NCI-H1092 (cell line): ENCODE measurements at places on chromosomes 7 and 10.

DNA sequence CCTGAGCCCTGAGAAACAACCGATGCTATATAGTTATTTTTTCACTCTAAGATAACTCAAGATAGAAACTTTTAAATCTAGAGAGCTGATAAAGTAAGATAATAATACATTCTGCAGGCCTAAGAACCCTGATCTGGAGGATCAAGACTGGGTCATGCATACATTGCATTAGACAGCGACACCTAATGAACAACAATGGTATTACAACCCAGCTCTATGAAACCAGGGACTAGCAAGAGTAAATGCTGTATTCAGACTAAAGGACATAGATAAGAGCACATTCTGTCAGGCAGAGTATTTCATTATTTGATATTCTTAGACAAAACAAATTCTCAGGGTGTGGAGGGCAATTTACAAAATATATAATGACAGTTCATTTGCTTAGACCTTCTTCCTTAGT, 148.6 kb downstream of the GRK5 start:
- DNase-seq, result no peak

GRCh38 chr10:48579251-48579960, 25.5 kb downstream of the ARHGAP22 start:
- DNase-seq, result no peak

- no peak for DNase-seq
These were observed 15.3 kb downstream of the AKR1C4 start for GRCh38 chr10:5211696-5212536.

GRCh38 chr10:36092116-36092515, 450.0 kb upstream of the FZD8 start:
- no peak for DNase-seq

DNA sequence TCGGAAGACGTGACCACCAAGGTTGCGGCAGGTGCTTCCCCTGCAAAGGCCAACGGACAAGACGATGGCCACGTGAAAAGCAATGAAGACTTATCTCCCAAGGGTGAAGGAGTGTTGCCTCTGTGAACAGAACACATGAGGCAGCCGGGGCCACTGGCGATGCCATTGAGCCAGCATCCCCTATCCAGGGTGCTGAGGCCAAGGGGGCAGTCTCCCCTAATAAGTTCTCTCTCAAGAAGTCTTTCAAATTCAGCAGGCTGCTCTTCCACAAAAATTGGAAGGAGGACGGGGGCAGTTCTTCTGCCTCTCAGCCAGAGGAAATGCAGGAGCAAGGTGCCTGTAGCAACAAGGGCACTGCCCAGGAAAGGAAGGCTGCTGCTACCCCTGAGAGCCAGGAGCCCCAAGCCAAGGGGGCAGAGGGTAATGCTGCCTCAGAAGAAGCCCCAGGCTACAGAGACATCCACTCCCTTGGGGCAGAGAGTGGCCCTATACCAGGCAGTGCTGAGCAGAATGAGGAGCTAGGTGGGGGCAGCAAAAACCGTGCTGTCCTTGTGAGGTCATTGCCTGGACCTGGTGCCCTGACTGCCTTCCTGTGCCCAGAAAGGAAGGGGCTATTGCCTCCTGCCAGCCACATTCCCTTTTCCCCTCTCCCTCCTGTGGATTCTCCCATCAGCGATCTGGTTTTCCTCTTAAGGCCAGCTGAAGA, 17.3 kb downstream of the NT5C2 start:
- DNase-seq, result no peak

DNA sequence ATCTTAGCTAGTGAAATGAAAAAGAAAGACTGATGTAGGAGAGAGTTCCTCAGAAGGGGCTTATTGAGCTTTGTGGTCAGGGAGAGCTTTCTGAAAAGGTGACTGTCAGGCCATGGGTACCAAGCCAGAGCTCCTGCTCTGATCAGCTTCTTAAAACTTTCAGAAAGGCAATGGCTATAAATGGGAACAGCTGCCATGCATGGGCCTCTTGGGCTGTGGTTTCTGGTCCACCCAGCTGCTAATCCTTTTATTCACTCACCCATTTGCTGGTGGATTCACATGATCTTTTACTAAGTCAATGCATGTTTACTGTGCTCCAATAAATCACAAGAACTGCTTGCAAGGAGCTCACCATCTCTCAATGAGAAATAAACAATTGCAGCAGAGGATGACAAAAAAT, 60.1 kb upstream of the ZPBP start:
- DNase-seq, result no peak

- DNase-seq, result no peak
These were observed 114.9 kb upstream of the PRSS58 start for GRCh38 chr7:142372727-142373126.

GRCh38 chr7:124032369-124033094, at the start of gene TMEM229A:
Gene TMEM229A, minus strand, starts transcription at chr7:124033067. Its CDS starts 64 bp downstream, at chr7:124033003.
- peak; percentile 16 for DNase-seq

DNA sequence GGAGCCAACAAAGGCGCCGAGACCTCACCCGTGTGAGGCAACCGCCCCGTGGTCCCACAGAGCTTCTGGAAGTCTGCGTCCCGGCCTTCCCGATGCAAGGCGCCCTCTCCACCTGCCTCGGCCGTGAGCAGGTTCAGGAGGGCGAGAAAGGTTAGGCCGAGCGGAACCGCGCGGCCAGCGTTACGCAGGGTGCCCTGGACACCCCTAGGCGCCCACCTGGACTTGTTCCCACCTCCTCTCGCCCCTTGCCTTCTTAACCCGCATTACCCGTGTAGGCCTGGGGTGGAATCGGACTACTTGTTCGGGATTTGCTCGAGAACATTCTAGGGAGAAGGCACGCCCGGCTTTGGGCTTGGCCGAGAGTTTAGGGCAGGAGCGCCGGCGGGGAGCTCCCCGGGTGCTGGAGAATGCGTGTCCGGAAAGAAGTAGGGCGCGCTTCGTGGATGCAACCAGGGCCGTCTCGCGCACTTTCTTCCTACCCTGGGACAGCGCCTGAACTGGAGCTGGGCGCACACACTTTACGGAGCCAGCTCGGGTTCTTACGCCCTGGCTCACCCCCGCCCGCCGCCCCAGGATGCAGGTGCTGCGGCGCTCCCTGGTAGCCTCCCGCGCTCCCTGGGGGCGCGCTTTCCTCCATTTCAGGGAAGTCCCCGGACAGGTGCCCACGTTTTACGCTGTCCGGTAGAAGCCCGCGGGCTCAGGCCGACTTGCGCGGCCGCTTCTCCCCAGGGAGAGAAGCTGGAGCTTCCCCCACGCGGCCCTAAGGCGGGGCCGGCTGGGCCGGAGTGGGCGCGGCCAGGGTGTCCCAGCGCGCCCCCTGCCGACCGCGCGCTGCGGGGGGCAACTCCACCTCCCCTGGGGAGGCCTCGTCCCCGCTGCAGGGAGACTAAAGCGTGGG, 74.5 kb downstream of the INSIG1 start:
- no peak for DNase-seq

DNA sequence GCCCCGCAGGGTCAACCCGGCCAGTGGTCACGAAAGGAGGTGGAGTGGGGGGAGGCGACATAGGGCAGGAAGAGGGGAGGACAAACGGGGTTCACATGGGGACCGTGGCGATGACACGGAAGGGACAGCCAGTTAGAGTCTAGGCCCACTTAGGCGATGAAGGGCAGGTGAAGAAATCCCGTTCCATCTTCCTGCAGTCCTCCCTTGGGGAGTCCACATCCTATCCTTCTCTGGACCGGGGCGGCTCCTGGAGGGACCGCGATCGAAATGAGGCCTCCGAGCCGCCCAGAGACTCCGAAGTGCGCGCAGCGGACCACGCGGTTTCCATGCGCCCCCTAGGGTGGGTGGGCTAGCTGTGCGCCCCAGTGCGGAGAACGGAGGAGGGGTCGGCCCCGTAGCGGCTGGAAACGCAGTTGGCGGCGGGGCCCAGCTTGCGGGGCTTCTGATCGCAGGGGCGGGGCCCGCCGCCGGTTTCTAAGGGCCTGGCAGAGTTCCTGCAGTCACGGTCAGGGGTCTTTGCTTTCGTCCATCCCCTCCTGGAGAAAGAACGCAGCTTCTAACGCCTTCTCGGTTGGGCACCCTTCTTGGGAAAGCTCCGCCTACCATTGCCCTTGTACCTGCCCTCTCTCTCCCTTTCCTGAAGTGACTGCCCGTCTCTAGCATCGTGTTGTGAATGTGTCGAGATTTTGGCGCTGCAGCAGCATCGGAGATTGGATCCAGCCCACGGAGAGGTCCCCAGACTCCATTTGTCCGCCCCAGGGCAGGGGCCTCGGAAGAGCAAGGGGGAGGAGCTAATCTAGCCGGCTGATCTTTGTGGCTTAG, 17.9 kb upstream of the TMEM225B start:
- peak; percentile 80 for DNase-seq

- no peak for DNase-seq
These were observed 14.4 kb upstream of the TNRC18 start for GRCh38 chr7:5437987-5438386.

GRCh38 chr7:2523941-2524807, 4.6 kb downstream of the LFNG start:
- peak; percentile 88 for DNase-seq

DNA sequence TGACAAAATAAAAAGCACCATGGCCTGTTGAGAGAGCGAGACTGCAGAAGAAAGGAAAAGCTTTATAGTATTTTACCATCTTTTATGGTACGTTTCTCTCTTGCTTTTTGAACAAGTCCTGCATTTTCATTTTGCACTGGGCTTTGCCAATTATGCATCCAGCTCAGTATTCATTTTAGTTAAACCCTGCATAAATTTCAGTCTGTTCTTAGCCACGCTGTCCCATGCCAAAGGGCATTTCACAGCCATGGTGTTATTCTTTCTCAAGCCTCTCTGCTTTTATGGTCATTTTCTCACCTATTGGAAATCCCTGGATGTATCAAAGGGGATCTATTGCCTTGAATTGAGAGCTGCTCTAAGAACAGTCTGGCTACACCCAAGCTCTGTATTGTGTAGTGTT, 30.8 kb upstream of the DNAJC1 start:
- no peak for DNase-seq

DNA sequence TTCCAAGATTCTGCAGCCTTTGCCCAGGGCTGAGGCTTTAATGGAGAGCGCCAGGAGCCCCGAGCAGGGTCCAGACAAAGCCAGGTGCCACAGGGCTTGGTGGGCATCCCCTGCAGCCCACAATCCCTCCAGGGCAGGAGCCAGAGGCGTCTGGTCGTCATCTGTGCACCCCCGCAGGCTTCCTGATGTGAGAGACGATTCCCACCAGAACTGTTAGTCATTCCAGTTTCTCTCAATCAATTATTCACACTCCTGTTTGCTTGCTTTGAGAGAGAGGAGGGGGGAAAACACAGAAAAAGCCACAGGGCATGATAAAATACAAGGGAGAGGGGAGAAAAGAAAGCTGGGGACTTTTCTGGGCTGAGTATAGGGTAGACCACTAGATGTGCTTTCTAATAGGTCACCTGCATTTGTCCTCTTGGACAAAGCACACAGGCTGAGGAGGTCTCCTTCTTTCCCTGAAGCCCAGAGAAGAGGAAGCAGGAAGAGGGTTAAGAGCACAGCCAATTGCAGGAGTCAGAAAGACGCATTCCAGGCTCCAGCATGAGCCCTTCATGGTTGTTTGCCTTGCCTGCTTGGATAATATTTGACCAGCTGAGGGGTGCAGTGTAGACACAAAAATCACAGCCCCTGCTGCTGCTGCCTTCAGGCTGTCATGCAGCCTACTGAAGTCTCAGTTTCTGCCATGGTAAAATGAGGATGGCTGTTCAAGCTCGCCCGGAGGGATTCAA, 194.4 kb downstream of the PLXNA4 start:
- peak; percentile 81 for DNase-seq

DNA sequence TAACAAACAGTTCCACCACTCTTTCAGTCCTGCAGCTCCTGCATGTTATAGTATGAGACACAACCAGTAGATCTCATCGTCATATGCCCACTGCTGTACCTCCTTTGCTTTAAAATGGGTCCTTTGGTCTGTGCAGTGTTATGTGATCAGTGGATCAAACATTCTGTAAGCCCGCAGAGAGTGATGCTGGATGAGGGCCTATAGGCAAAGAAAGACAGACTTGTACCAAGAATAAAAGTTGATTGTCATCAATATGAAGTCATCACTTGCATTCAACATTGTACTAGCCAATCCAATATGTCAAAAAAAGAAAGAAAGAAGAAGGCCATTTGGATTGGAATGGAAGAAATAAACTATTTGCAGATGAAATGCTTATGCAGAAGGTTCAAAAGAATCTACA, 79.8 kb upstream of the PHYHIPL start:
- DNase-seq, result no peak

- DNase-seq, result no peak
These were observed 90.0 kb downstream of the PFKFB3 start for GRCh38 chr10:6292741-6293151.

GRCh38 chr7:44666566-44666965, 60.1 kb downstream of the OGDH start:
- no peak for DNase-seq

DNA sequence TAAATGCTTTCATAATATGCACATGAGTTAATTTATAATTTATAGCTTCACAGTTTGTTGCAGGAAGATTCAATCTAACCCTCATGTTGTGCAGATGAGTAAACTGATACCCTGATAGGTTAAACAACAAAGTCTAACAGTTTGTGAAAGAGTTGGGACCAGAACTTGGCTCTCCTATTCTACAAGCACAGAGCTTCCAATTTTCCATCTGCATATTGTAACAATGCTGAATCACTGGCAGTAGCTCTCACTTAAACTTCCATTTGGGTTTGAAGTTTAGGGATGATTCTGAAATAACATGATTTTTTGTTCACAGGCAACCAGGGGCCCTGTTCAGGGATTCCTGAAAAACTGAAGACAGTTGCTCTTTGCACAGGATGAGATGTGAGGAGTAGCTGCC, 179.3 kb downstream of the XPNPEP1 start:
- no peak for DNase-seq

DNA sequence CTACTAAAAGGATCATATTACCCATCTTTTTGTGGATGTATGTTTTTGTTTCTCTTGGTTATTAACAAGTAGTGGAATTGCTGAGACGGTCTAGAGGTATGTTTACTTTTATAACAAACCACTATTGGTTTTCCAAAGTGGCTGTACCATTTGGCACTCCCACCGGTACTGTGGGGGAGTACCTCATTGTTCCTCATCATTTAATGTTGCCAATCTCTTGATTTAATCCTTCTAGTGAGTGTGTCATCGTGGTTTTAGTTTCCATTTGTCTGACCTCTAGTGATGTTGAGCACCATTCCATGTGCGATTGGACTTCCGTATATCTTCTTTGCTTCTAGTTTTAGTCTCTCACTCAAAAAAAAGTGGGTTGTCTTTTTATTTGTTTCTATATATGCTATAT, 50.4 kb downstream of the RBM33 start:
- DNase-seq, result no peak

- DNase-seq, result peak; percentile 70
These were observed 98.8 kb upstream of the ZNF722 start for GRCh38 chr7:63899691-63900393.

DNA sequence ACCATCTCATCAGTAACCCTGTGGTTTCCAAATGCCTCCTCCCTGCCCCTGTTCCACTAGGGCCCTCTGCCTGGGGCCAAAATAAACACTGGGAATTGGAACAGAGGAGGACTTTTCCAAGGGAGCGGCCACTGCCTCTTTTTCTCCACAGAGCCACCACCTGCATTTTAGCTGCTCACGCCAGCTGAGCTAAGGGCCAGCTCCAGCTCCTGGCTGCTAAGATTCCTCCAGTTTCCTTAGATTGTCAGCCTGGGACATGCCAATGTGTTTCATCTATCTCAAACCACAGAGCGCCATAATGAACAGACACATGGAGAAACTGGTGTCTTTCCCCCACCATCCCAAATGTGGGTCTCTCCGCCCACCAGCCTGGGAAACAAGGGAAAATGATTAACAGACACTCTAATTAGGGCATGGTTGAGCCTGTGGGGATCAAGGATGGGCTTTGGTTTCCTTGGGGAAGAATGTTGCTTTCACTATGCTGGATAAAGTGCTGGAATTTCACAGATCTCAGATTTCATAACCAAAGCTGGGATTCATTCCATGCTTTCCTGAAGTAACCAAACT, 52.2 kb downstream of the ASB13 start:
- no peak for DNase-seq

- no peak for DNase-seq
These were observed 26.0 kb upstream of the MCU start for GRCh38 chr10:72665925-72666324.
